ENCODE measurements at places on chromosomes 3 and 15.

DNA sequence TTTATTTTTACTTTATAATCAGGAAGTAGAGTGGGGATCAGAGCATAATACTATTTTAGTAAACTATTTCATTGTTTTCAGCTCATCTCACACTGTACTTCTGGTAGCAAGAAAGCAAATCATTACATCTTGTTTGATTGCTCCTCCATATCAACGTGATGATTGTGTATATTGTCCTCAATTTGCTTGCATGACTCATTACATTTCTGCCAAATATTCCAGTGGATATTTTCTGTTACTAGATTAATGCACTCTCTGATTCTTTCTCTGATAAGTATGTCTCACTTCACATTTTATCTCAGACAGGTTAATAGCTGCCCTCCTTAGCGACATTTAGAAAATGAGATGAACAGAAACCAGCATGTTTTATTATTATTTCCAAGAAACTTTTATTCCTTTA lies 1145.3 kb downstream of the OTOL1 start:
- no peak for DNase-seq

DNA sequence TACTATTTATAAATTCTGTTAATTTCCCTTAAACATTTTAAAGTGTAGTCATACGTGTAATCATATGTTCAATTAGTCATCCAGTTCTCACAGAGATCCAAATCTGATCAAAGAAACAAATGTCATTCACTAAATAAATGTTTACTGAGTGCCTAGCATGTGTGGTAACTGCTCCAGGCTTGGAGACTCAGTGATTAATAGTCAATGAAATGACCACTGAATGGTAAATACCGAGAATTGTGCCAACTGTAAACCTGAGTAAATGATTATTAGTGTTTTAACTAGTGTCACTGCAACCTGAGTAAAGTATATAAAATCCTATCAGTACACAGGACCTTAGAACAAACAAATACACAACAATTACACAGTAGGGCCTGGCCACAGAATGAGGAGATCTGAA lies 52.3 kb downstream of the SH3GL3 start:
- no peak for DNase-seq

- no peak for DNase-seq
Observed at GRCh38 chr3:15731024-15731423, 66.8 kb downstream of the ANKRD28 start.

GRCh38 chr15:100220058-100220768 lies 121.6 kb downstream of the ADAMTS17 start:
- peak; percentile 16 for DNase-seq

DNA sequence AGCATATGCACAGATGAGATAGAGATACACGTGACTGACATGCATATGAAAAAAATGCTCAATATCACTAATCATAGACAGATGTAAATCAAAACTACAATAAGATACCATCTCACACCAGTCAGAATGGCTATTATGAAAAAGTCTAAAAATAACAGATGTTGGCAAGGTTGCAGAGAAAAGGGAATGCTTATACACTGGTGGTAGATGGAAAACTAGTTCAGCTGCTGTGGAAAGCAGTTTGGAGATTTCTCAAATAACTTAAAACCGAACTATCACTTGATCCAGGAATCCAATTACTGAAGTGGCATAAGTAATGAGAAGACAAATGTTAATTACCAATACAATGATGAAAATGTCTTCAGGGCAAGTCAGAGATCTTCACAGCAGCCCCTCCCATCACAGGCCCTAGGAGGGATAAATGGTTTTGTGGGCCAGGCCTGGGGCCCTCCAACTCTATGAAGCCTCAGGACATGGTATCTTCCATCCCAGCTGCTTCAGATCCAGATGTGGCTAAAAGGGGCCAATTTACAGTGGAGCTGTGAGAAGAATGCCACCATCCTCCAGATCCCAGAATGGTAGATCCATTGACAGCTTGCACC lies 71.4 kb upstream of the PLSCR4 start:
- no peak for DNase-seq

GRCh38 chr15:51356983-51357382 lies 15.5 kb downstream of the GLDN start:
- DNase-seq = no peak

- DNase-seq = no peak
Observed at GRCh38 chr3:69716119-69716518, 23.1 kb upstream of the MITF start.

Measured in tibial artery (tissue), 4 donors.